ENCODE measurements at places on chromosomes 16 and 17. TPM values are rescaled to one million over a fixed set of nuclear protein-coding genes. Genes with fewer than 3 reads are reported as not detected.
A peak's percentile ranks its signal among the peaks of the same experiment; 100 is the strongest.

The MT4 gene
- not detected for total RNA-seq

The TAT gene
- total RNA-seq, result not detected

DNA sequence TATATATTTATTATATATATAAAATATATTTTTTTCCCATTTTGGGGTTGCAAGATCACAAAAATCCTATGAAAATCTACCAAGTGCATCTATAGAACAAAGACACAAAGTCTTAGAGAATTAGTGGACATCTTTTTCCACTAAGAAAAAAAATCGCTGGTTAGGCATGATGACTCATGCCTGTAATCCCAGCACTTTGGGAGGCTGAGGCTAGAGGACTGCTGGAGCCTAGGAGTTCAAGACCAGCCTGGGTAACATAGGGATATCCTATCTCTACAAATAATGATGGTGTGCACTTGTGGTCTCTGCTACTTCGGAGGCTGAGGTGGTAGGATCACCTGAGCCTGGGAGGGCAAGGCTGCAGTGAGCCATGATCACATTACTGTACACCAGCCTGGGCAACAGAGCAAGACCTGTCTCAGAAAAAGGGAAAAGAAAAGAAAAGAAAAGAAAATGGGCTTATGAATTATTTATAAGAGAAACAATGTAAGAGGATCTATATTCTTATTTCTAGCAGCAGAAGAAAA lies 185.1 kb upstream of the PSMD7 start:
- no peaks in the 10 kb centered on the region for H3K27me3 ChIP-seq
- no peak for DNase-seq
- H3K36me3 ChIP-seq, result no peaks in the 10 kb centered on the region
- H3K4me3 ChIP-seq, result no peak overlapping the region

DNA sequence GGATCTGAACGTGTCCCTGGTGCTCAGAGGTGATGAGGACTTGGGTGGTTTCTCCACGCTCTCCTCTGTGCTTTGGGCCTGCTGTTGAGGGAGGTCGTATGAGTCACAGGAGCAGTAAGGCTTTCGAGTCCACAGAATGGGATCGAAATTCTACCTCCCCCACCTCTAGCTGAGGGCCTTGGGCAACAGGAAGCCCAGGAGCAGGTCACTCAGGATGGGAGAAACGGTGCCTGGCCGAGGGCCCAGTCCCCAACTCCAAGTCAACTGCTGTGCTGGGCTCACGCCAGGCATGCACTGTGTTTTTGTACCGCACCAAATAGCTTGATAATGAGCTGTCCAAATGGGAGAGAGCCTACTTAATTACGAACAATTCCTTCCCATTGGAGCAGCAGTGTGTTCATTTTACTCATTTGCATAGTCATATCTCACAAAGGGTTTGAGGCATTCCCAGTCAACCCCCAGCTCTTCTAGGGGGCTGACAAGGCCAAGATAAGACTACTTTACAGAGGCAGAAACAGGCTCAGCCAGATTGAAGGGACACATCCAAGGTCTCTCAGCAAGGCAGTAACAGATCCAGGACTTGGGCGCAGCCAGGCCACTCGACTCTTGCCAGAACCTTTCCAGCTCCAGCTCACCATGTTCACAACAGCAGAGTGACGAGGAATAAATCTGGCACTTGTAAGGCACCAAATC lies 53.6 kb downstream of the WNT3 start:
- peaks cover 68% of the 10 kb centered on the region for H3K36me3 ChIP-seq
- no peak overlapping the region for H3K27ac ChIP-seq
- H3K4me3 ChIP-seq, result no peak overlapping the region
- H3K27me3 ChIP-seq, result peaks cover 4% of the 10 kb centered on the region
- DNase-seq, result no peak

DNA sequence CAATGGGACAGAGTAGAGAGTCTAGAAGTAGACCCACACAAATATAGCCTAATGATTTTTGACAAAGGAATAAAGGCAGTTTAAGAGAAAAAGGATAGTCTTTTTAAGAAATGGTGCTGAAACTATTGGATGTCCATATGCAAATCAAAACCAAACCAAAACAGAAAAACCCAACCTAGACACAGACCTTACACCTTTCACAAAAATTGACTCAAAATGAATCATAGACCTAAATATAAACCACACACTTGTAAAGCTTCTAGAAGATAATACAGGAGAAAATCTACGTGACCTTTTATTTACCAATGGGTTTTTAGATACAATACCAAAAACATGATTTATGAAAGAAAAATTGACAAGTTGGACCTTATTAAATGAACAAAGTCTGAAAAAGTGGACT lies 66.4 kb upstream of the MPHOSPH6 start:
- no peaks in the 10 kb centered on the region for H3K36me3 ChIP-seq
- no peak for DNase-seq
- H3K4me1 ChIP-seq, result no peaks in the 10 kb centered on the region
- no peak overlapping the region for H3K27ac ChIP-seq

DNA sequence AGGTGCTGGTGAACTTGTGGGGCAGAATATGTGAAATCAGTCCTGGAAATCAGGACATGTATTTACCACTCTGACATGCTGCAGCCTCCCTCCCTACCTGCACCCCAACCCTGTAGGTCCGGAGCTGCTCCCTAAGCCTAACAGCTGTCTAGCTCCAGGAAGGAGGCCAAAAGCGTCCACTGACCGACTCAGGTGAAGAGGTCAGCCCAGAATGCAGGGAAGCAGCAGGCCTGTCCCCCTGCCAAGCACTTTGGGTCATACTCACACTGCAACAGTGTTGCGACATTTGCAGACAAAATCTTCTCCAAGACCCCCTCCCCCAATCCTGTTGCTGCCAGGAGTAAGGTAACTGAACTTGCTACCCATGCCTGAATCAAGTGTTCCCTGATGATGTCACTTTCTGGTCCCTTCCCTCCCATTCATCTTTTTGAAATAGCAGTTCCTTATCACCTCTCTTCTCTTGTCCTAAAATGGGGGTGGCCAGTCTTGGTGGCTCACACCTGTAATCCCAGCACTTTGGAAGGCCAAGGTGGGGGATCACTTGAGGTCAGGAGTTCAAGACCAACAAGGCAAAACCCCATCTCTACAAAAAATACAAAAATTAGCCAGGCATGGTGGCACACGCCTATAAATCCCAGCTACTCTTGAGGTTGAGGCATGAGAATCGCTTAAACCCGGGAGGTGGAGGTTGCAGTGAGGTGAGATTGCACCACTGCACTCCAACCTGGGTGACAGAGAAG lies 1.3 kb upstream of the ACLY start:
- H3K4me3 ChIP-seq, result peak overlapping the region; percentile 88
- H3K27ac ChIP-seq, result peak overlapping the region; percentile 40
- DNase-seq, result peak; percentile 62
- peaks cover 8% of the 10 kb centered on the region for H3K4me1 ChIP-seq
- H3K36me3 ChIP-seq, result peaks cover 4% of the 10 kb centered on the region

- H3K27me3 ChIP-seq, result no peaks in the 10 kb centered on the region
- no peak overlapping the region for H3K27ac ChIP-seq
- no peak overlapping the region for H3K4me3 ChIP-seq
- no peaks in the 10 kb centered on the region for H3K4me1 ChIP-seq
These were observed 23.2 kb upstream of the SPNS2 start for GRCh38 chr17:4475463-4475862.

DNA sequence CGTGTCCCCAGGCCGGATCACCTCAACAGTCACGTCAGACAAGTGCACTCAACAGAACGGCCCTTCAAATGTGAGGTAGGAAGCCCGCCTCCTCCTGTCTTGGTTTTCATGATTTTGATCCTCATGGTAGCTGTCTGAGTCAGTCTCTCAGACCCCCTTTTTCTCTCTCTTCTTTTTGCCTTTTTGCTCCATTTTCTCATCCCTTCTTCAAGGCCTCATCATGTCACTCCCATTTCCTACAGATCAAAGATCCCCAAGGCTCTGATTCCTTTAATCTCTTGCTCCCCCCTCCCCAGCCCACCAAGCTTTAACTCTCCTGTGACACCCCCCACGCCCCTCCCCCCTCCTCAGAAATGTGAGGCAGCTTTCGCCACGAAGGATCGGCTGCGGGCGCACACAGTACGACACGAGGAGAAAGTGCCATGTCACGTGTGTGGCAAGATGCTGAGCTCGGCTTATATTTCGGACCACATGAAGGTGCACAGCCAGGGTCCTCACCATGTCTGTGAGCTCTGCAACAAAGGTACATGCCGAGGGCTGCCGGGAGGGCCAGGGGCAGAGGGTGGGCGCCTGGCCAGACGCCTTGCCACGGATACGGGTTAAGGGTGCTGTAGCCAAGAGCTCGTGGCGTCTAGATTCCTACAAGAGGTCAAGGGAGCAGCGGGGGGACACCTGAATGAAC lies 2.0 kb downstream of the MAZ start:
- H3K36me3 ChIP-seq, result peaks cover 12% of the 10 kb centered on the region
- DNase-seq, result no peak
- H3K4me3 ChIP-seq, result peak overlapping the region; percentile 85
- no peaks in the 10 kb centered on the region for H3K4me1 ChIP-seq
- H3K27me3 ChIP-seq, result no peaks in the 10 kb centered on the region
- no peak overlapping the region for H3K27ac ChIP-seq

GRCh38 chr16:80577485-80578280 lies 36.9 kb downstream of the DYNLRB2 start:
- H3K36me3 ChIP-seq, result no peaks in the 10 kb centered on the region
- H3K4me1 ChIP-seq, result no peaks in the 10 kb centered on the region
- H3K27me3 ChIP-seq, result no peaks in the 10 kb centered on the region
- DNase-seq, result no peak

GRCh38 chr16:27287051-27287811 lies 18.7 kb upstream of the NSMCE1 start:
- no peak for DNase-seq
- H3K4me3 ChIP-seq, result no peak overlapping the region
- no peak overlapping the region for H3K27ac ChIP-seq
- H3K36me3 ChIP-seq, result no peaks in the 10 kb centered on the region
- H3K4me1 ChIP-seq, result no peaks in the 10 kb centered on the region
- H3K27me3 ChIP-seq, result no peaks in the 10 kb centered on the region

Measured in H9 (cell line).